ENCODE measurements at places on chromosomes 2 and 18.

- no peak for DNase-seq
These were observed 190.4 kb downstream of the NCK2 start for GRCh38 chr2:105935063-105935462.

DNA sequence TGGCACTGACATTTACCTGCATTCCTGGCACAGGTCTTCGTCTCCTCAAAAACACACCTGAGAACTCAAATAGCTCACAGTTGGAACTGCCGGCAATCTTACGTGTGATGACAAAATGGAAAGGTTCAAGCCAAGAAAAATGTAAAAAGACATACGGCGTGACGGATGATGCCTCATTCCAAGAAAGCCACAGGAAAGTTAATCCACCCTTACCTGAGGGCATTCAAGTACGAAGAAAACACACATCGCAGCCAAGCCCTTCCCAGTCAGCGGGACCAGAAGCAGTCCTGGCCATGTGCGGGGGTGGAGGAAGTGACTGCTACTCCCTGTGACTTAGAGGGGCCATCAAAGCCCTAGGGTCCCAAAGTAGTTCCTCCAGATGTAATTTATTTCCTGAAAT, 986.3 kb upstream of the CELF4 start:
- no peak for DNase-seq

DNA sequence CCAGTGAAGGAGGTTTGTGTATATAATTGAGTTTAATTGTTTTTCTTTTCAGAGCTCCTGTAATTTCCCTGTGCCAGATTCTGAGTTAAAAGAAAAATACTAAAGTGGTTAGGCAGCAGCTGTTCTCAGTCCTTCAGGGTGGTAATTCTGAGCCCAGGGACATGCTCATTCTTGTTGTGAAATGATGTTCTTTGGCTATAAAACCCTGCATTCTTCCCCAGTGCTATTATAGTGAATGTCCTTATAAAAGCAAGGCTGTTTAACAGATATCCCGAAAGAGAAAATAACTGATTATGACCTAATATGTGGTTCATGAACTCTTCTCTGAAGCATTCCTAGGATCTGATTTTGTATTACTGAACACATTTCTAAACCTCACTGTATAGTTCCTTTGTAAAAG, 34.0 kb downstream of the ADAM23 start:
- DNase-seq, result no peak

- DNase-seq, result no peak
These were observed 151.8 kb downstream of the MGAT5 start for GRCh38 chr2:134405611-134406081.

DNA sequence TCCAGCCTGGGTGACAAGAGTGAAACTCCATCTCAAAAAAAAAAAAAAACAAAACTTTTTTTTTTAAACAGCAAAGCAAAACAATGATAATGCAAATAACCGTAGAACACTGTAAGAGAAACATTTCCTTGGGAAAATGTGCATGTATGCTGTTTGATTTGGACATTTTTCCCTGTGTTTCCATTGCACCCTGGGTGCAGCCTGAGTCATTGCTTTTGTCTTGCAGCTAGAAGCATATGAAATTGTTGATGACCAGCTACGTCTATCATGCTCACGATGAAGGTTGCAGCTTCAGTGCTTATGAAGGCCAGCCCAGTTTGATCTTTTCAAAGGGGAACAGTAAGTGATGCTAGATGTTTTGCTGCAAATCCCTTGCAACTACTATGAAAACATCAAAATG, 41.5 kb downstream of the MOGAT1 start:
- no peak for DNase-seq

DNA sequence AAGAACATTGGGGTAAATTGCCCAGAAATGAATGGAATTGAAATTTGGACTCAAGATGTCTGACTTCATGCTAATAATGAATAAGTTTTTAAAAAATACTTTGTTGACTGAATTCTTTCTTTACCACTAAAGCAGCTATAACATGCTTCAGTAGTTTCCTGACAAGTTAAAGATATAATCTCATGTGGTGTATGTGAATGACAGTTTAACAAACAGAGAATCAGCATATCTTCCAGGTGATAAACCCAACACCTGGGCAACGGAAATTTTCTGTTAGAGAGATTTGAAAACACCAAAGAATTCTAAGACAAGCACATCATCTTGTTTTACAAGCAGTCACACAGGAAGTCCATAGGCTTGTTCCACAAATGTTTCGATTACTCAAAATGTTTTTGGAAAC, 372.6 kb upstream of the VRK2 start:
- no peak for DNase-seq

- DNase-seq, result no peak
These were observed 189.2 kb downstream of the FAM210A start for GRCh38 chr18:13537022-13537780.

DNA sequence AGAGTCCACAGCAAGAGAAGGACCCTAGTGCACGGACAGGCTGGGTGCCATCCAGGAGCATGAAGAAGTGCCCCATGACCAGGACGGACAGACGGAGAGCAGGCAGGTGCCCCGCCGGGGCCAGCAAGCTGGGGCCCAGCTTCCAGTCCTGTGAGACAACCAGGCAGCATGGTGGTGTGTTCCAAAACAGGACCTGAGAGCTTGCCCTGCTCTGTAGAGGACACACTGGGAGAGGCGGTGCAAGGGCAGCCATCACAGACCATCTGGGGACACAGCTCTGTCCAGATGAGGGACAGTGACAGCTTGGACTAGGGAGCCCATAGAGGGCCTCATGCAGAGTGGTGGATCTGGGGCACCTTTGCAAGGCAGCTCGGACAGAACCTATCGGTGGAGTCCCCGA, 279.8 kb downstream of the EIPR1 start:
- DNase-seq, result no peak

GRCh38 chr2:106638043-106638442, 150.9 kb downstream of the CD8B2 start:
- DNase-seq, result no peak

GRCh38 chr2:218743068-218743467, 32.4 kb downstream of the TTLL4 start:
- DNase-seq, result no peak

GRCh38 chr2:216029416-216030129, 16.2 kb upstream of the MREG start:
- DNase-seq, result no peak

GRCh38 chr2:121334581-121335293, 49.7 kb upstream of the TFCP2L1 start:
- DNase-seq, result no peak

GRCh38 chr2:120177973-120178372, 45.2 kb downstream of the TMEM185B start:
- no peak for DNase-seq

Data from activated CD8-positive, alpha-beta memory T cell treated with anti-CD3 and anti-CD28 coated beads for 1 hour (primary cell).